ENCODE measurements at places on chromosomes 16 and 17.

GRCh38 chr17:49730078-49730784 lies 22.5 kb upstream of the SLC35B1 start:
- DNase-seq = no peak

GRCh38 chr17:11097121-11097520 lies 143.9 kb upstream of the SHISA6 start:
- no peak for DNase-seq

DNA sequence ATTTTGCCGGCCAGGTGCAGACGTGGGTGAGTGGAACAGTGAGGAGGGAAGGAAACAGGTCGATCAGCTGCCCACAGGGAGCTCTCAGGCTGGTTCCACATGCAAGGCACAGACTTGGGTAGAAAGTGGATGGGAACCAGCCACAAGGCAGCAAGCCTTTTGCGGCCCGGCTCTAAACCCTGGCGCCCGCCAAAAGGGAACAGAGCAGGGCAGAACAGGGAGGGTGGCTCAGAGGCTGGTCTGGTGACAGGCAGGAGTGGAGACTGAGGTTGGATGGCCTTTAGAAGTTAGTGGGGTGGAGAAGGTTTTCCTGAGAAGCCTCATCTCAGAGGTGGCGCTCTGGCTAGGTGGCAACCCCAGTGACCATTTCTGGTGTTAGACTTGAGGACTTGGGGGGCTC lies 10.4 kb downstream of the LLGL2 start:
- DNase-seq = no peak

DNA sequence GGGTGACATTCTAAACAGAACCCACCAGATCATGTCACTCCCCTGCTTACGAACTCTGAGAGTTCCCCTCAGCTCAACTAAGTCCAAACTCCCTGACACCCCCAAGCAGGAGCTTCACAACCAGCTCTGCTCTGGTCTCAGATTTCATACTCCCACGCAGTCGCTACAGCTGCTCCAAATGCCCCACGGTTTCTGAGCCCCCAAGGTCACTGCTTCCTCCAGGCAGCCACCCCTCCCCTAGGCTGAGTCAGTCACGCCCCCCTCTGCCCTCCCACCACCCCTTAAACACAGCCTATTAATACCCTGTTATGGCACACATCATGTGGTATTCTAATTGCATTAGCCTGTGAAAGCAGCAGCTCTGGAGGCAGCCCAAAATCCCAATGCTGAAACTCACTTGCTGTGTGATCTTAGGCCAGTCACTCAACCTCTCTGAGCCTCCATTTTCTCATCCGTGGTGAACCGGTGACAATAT lies 51.5 kb downstream of the GSG1L start:
- no peak for DNase-seq

- no peak for DNase-seq
Measured at GRCh38 chr17:59637611-59638310, 18.1 kb downstream of the CLTC start.

DNA sequence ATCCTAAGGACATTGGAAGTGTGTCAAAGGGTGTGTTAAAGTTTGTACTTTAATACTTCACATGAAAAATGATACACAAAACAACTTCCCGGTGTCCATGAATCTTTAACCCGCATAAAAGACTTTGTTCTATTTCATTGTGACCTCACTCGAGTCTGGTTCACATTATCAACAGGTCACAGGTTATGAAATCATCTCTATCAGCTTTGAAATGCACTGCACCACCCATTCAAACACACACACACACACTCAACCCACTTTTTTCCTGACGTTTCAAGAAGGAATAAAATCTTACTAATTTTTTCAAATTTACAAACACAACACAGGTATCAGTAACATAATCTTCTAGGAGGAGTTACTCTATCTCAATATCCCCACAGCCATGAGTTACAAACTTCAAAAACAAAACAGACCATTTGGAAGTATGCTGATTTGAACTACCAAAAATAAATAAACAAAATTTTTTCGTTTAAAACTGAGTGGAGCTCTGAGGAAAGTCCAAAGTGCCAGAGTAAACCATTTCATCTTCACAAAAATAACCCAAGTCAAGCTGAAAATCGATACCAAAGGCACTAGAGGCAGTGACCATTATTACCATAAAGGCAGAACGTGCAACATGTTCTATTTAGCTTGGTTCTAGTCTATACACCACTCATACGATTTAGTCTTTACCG lies 2.7 kb downstream of the ACOX1 start:
- DNase-seq = no peak

DNA sequence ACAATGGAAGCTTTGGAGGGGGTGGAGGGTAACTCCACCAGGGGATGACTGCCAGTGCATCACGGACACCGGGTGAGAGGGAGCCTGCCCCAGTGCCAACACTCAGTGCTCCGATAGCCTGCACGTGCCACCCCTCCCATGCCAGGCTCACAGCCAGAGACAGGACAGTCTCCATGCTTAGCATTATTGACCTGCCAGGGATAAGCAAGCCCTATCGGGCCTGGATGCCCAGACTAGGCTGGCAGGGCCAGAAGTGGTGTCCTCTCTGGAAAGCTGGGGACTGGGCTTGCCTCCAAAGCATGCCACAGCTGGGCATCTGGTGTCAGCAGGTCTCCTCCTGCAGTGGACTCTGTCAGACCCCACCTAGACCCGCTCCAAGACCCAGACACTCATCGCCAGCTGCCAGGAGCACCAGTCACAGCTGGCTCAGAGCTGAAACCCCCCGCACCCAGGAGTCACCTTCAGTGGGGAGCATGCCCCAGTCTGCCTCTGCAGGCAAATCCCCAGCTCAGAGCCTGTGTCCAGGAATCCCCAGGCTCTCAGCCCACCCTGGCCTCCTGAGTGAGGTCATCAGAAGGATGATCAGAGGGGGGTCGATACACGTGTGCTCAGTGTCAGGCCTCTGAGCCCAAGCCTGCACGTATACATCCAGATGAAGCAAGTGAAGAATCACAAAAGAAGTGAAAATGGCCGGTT lies 1.8 kb upstream of the RHBDF1 start:
- DNase-seq = no peak

- DNase-seq = no peak
Measured at GRCh38 chr16:57609541-57610401, 18.7 kb upstream of the ADGRG1 start.

- no peak for DNase-seq
Measured at GRCh38 chr16:66247516-66248481, 118.7 kb upstream of the CDH5 start.

GRCh38 chr16:29687755-29688154 lies 8.8 kb downstream of the QPRT start:
- no peak for DNase-seq

DNA sequence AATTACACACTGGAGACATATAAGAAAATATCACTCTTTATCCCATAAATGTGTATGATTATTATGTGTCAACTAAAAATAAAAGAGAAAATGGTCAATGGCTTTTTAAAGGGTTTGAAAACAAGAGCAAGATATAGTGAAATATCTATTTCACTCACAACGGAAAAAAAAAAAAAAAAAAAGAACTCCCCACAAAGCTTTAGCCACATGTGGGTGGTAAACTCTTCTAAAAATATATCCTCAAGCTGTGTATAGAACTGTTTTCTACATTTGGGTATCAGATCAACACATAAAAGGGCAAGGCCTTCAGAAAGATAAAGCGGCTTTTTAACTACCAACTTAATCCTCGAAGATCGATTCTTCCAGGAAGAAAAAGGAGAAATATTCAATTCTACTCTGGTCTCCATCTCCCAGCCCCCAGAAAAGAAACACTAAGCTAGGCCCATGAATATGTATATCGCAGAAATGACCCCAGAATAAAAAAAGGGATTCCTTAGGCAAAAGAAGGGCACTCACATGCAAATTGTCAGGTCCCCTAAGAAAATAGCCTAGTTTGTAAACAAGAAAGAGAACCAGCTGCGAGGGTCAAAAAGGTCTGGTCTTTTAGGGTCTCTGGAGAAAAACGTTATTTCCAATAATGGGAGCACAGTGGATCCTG lies 4.4 kb downstream of the LITAF start:
- no peak for DNase-seq

DNA sequence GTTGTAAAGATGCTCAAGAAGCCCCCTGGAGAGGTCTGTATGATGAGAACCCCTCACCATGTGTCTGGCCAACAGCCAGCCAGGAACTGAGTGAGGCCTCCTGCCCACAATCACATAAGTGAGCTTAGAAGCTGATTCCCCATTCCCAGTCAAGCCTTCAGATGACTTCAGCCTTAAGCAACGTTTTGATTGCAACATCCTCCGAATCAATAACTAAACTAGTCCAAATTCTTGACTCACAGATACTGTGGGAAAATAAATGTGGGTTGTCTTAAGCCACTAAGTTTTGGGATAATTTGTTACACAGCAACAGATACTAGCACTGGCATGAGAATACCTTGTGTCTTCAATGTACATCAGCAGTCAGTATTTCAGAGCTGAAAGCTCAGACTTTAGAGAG lies 54.5 kb upstream of the HS3ST4 start:
- DNase-seq = no peak

DNA sequence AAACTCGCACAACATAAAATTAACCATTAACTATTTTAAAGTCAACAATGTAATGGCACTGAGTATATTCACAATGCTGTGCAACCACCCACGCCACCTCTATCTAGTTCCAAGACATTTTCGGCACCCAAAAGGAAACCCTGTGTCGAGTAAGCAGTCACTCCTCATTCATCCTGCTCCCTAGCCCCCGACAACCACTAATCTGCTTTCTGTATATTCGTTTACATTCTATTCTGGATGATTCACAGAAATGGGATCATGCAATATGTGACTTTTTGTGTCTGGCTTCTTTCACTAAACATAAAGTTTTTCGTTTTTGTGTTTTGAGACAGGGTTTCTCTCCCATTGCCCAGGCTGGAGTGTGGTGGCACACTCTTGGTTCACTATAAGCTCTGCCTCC lies 42.2 kb upstream of the HAPSTR1 start:
- DNase-seq = no peak

GRCh38 chr16:88721236-88721635 lies 14.9 kb downstream of the CTU2 start:
- no peak for DNase-seq

DNA sequence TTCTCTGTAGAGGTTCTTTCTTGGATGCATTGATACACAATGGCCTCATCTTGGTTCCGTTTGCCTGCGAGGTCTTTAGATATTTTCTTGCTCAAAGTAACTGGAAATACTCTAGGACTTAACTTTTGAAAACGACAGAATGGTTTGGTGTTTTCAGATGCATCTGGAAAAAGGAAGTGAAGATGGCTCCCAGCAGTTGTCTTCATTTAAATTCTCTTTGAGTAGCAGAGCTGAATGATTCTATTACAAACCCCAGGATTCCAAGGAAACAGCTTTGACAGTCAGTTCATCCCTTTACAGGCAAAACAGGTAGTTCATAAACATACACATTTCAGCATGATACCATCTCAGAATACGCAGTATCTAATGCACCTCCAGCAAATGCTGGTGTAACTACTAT lies 54.8 kb downstream of the PSMD12 start:
- no peak for DNase-seq

DNA sequence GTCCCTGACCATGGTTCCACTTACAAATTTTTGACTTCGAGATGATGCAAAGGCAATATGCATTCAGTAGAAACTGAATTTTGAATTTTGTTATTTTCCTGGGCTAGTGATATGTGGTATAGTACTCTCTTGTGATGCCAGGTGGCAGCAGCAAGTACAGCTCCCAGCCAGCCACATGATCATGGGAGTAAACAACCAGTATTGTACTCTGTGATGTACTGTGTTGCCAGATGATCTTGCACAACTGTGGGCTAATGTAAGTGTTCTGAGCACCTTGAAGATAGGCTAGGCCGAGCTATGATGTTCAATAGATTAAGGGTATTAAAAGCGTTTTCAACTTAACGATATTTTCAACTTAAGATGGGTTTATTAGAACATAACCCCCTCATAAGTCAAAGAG lies 250.8 kb downstream of the STX8 start:
- no peak for DNase-seq

DNA sequence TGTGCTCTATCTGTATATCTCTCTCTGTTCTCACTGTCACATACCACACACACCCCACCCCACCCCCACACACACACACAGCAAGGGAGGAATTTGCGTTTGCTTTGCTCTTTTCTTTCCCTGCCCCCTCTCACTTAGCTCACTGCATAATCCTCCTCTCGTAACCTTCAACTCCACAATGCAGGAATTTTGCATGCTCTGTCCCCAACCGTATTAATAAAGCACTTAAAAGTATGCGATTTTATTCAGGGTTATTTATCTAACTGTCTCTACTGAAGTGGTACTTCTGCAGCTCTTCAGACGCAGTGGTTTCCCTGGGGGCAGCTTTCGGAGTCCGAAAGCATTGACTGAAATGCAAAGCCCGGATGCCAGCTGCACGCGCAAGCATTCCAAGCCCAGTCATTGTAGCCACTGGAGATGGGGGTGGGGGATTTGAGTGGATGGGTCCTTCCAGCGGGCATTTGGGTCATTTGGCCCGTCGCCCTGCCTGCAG lies 105.4 kb upstream of the RBFOX1 start:
- DNase-seq = no peak

GRCh38 chr16:4401510-4401909 lies 14.9 kb downstream of the CORO7 start:
- no peak for DNase-seq

DNA sequence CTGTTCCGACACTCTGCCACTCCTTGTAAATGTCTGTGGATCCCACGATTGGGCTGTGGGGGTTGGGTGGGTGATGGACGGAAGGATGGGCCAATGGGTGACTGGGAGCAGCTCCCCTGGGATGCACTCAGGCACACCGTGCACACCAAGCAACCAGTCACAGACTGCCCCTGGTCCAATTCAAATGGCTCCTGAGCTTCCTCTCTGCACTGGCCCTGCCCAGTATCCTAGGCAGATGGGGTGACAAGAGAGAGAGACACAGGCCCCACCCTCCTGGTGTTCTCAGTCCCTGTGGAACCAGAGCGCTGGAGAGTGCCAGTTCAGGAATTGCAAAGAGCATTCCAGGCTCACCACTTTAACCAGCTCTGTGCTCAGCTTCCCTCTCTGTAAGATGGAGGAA lies 32.8 kb downstream of the BEAN1 start:
- DNase-seq = no peak

GRCh38 chr16:88856122-88856827 lies 472 bp downstream of the GALNS start:
- DNase-seq = no peak

GRCh38 chr16:88074041-88074440 lies 122.8 kb downstream of the BANP start:
- DNase-seq = no peak

DNA sequence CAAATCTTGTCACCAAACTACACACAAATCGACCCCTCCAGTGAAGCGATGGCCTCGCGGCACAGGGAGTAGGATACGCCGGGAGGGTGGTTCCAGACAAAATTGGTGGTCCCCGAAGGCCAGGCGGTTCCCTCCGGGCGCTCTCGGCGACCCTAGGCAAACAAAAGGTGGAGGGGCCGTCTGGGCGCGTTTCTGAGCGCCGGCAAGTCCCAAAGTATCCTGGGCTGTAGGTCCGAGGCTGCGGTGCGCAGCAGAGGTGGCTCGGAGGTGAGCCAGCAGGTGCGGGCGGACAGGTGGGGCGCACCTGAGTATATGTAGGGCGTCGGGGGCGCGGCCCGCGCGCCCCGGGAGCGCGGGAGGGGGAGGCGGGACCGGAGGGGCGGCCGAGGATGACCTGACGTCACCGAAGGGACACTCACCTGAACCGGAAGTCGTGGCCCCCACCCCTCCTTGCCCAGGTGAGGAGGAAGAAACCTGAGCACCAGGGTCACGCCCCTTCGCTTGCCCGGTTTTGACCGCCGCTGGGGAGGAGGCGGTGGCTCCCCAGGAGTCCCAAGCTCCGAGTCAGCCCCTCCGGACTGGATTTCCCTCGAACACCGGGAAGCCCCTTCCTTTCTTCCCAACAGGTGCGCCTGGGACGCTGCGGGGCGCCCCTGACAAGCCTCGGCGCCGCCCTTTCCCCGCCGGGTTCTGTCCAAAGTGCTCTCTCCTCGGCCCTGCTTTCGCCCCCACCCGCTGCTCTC lies at the start of gene CLDN7:
CLDN7 (minus strand) TSS at position 287 of the 743 bp plus-strand sequence. CDS start 435 bp downstream, outside the sequence.
- no peak for DNase-seq
